M059J (cell line): ENCODE measurements at places on chromosomes 4 and X. TPM values are rescaled to one million over a fixed set of nuclear protein-coding genes. Genes with fewer than 3 reads are reported as not detected.
A peak's percentile ranks its signal among the peaks of the same experiment; 100 is the strongest.

DNA sequence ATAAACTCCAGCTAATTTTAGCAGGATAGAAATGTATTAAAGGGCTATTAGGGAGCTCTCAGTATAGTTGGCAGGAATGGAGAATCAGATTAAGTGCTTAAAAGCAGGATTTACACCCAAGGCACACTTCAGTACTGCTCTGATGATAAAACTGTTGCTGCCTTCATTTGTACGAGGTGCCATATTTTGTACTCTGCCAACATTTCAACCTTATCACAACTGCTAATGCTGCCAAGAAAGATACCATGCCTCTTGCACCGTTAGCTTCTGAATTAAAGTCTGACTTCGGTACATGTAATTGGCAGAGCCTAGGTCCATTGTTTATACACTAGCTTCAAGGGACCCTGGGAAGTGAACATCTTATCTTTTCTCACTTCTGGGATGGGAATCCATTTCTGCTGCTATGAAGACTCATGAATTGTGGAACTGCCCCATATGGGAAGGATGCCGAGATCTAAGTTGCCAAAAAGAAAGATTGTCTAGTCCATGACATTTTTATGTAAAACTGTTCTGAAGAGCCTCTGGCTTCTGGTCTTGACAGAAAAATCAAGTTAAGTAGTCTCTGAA lies 624.0 kb upstream of the IGFBP7 start:
- no peak for DNase-seq

- peak; percentile 42 for DNase-seq
Observed at GRCh38 chrX:48910926-48911411, 477 bp downstream of the SLC35A2 start.

- DNase-seq = no peak
Observed at GRCh38 chr4:123528501-123529277, 132.1 kb downstream of the SPRY1 start.

GRCh38 chr4:47373174-47373573 lies 90.3 kb downstream of the COMMD8 start:
- DNase-seq = peak; percentile 34

DNA sequence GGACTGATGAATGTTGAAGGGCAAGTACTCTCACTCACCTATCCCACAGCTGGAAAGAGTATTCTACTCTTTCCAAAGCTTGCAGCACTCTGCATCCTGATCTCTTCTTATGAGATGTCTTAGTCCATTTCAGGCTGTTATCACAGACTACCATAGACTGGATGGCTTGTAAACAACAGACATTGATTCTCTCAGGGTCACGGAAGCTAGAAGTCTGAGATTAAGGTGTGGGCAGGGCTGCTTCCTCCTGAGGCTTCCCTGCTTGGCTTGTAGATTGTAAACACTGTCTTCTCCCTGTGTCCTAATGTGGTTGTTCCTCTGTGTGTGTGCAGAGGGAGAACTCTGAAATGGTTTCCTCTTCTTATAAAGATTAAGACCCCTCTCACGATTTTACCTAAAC lies 131.2 kb downstream of the MXRA5 start:
- no peak for DNase-seq

DNA sequence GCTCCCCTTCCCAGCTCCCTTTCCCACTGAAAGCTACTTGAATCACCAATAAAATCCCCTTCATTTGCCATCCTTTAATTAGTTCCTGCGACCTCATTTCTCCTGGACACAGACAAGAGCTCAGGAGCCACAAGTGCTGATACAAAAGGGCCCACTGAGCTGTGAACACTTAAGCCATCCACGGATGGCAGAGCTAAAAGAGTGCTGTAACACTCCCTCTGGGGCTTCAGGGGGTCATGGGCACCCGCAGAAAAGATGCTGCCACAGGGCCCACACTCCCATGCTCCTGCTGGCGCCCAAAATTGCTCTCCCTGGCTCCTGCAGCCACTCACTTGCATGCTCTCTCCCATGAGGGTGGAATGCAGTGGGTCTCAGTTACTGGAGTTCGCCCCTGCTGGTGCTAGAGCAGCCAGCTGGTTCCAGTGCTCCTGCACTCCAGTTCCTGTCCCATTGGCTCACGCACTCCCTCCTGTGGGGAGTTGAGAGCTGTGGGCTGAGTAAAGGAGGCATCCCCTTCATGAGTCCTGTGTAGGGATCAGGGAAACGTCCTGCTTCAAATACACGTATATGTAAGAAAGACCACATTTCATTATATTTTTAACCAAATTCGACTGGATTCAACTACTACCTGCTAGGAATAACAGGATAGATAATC lies 1291.0 kb downstream of the ARAP2 start:
- peak; percentile 53 for DNase-seq

DNA sequence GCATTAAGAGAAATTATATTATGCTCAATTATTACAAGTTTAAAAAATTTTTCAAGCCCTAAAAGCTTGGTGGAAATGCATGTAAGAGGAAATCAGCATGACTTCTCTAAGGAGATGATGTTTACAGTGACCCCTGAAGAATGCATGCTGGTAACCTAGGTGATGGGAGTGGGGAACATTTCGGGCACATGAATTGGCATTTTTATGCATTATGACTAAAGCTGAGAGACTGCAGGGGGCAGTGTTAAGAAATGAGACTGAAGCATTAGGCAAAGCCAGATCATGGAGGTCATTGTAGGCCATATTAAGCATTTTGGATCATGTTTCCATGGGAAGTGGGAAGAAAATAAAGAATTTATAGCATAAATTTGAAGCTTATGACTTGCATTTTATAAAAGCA lies 421.3 kb downstream of the FAT4 start:
- DNase-seq = peak; percentile 60

DNA sequence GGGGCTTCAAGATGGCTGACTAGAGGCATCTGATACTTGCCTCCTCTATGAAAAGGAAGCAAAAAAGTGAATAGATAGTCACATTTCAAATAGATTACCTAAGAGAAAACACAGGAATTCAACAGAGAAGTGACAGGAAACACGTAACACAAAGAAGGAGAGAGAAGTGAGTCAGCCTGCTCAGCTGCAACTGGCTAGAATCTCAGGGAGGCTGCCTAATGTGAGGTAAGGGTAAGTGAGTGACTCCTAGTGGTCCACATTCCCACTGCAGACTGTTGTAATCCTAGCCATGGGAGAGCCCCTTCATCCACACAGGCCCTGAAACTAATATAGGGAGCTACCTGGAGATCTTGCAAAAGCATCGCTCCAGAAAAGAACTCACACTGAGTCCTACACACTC lies 179.2 kb downstream of the SLC7A11 start:
- DNase-seq = peak; percentile 56

- no peak for DNase-seq
Observed at GRCh38 chrX:69149466-69150280, 15.6 kb downstream of the PJA1 start.

DNA sequence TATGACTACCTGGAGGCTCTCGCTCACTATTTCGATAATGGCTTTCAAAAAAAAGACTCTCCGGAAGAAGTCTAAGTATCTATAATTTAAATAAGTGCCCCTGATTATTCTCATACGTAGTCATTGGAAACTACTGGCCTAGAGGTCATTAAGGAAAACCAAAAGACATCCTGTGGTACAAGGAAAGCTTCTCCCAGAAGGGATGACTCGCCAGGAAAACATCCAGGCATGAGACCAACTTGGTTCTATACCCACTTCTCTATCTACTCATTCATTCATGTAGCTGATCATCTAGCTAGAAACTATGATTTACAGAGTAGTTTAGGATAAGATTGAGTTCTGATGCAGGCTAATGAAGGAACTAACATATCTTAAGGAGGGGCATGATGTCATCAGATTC lies 37.7 kb downstream of the SOX3 start:
- DNase-seq = peak; percentile 40

DNA sequence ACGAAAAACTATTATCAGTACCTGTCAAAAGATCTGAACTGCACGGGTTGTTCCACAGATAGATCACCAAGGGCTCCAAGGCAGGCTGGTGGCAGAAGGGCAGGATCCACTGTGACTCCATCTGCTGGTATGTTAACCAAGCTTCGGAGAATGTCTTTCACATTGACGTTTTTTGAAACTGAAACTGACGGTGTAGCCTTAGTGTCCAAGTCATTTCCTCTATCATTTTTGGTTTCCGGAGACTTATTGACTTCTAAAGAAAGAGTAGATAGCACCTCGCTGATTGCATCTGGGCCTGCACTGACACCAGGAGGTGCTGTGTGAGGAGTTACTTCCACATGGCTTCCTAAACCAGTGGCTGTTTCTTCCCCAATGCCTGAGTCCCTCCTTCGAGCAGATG lies 186.9 kb downstream of the LRBA start:
- no peak for DNase-seq

DNA sequence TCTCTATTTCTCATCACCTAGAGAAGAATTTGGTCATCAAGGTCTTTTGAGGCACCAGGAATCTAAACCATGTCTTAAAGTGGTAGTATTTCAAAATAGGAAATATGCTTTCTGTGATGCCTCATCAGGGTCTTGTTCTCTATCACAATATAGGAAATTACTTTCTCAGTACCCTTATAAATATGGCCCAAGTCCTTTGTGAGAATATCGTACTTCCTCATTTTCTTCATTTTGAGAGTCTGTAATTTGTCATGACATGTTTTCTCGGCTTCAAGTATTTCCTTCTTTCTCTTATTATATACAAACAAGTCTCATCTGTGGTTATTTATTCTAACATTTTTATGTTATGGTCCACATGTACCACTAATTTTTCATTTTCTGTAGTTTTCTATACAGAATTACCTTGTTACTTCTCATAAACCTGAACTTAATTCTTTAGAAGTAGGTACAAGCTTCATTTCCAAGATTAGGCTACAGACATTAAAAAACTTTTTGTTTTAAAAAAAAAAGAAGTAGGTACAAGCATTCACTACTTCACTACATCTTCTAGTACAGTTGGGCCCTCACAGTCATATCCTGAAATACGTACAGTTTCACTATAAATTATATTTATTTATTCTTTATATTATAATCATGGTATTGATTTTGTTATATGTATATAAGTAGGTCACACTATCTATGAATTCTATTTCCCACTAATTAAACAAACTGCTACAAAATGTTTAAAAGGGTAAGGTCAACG lies 54.4 kb downstream of the KLHL13 start:
- DNase-seq = no peak

Gene NKX6-1
- total RNA-seq = 0.64 and 0.74 TPM in 2 replicates

GRCh38 chr4:26297219-26297618 lies 23.6 kb upstream of the RBPJ start:
- DNase-seq = no peak

GRCh38 chrX:130896802-130897501 lies 6.1 kb downstream of the ENOX2 start:
- DNase-seq = no peak

GRCh38 chrX:71098302-71098701 lies 2.7 kb downstream of the FOXO4 start:
- DNase-seq = peak; percentile 54

DNA sequence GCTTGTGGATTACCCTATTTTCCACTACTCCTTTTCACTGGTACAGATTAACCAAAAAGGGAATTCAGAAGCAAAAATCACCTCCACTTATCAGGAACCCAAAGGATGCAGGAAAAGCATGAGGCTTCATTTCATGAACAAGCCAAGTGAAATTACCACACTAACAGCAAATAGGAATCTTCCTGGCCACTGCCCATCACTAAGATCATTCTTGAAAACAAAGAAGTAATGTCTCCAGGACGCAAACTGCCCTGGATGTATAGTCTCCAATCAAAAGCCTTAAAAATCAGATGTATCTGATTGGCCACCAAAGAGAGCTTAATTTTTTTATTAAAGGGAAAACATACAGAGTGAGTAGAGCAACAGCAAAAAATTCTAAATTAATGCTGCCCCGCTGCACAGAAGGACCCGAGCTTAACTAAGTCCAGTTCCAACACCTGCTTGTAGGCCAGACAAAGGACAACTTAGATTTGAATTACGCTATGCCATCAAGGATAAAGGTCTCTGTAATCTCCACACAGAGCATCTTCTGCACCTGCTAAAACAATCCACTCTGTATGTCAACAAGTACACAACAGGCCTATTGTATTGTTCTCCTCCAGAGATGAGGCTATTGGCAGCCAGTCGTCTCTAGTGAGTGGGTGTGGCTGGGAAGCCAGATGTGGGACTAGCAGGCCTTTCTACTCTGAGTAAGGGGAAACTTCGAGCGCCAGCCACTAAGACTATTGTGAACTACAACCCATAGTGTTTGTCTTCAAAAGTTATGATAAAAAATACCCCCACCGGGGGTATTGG lies 12.4 kb downstream of the ZDHHC9 start:
- DNase-seq = no peak

Gene PABPC1L2B
- total RNA-seq = not detected in 2 replicates

GRCh38 chr4:98747393-98748091 lies 89.1 kb upstream of the TSPAN5 start:
- no peak for DNase-seq
